T-cell (primary cell): ENCODE measurements at places on chromosomes 1 and 21.

DNA sequence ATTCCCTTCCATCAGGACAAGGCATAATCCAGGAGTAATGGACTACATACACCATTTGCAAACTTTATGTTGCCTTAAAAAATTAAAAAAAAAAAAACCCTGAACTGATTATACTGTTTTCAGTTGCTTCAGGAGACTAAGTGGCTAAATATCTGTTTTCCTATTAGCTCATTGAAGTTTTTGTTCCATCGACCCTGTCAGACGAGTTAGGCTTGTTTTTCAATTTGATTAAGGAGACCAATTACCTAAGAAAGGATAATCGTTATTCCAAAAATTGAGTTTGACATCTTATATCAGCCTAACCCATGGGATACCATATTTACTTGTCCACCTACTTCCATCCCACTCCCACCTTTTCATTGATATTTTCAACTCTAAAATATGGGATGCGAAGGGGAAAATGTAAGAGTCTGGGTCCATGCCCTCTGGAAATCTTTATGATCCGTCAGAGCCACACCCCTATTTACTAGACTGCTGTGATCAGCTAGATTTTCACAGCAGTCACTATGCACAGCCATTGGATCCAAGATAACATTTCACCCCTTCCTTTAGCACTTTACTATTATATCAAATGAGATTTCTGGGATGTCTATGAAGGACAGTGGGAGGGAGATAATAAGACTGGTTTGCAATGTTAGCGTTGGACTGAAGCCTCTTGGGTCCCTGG, 41.0 kb downstream of the IL12RB2 start:
- DNase-seq = no peak

DNA sequence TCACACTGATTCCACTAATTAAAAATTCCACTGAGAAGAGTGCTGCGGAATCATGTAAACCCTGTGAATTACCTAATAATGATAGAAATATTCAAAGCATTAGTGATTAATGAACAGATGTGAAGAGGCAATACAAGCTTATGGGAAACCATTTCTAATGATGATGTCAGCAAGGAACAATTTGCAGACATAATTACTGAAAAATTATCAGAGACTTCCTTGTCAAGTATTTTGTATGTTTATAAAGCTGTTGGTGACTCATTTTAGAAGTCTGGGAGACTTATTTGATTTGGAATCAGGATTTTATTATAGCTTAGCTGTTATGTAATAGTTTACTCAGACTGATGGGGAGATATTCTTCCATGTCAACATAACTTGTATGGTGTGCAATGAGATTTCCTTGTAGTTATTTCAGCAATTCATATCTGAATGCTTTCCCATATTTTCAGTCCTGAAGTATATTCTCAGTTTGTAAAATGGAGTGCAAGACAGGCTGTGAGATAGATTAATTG, 135.5 kb downstream of the TGFB2 start:
- no peak for DNase-seq

- DNase-seq = no peak
These were observed 787 bp downstream of the GRIK3 start for GRCh38 chr1:37033355-37034101.

GRCh38 chr1:167249702-167250101, 29.0 kb downstream of the POU2F1 start:
- no peak for DNase-seq

- DNase-seq = no peak
These were observed 9.9 kb upstream of the PAQR6 start for GRCh38 chr1:156257711-156258110.

DNA sequence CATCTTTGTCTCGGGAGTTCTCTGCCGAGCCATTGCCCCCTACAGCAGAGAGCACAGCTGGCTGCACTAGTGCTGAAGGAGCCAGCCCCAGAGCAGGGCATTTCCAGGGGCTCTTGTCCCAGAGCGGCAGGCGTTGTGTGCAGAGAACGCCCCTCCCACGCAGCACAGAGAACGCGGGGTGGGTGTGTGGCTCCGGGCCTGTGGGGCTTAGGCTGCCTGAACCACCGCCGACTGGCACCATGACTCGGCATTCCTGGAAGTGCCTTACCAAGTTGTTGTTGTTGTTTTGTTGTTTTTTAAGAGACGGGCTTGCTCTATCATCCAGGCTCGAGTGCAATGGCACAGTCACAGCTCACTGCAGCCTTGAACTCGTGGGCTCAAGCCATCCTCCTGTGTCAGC, 15.8 kb upstream of the DIP2A start:
- no peak for DNase-seq

- no peak for DNase-seq
These were observed 49.5 kb downstream of the KIAA1614 start for GRCh38 chr1:180962178-180962577.

- DNase-seq = no peak
These were observed 10.0 kb upstream of the FAAP20 start for GRCh38 chr1:2204415-2205190.

- DNase-seq = no peak
These were observed 2.5 kb downstream of the FMN2 start for GRCh38 chr1:240094041-240094722.

- DNase-seq = no peak
These were observed 37.4 kb downstream of the PCAT6 start for GRCh38 chr1:202848191-202848542.

GRCh38 chr21:22395965-22396364, 1397.8 kb downstream of the NCAM2 start:
- DNase-seq = no peak

GRCh38 chr1:201332021-201332420, 45.5 kb downstream of the TNNT2 start:
- no peak for DNase-seq

- no peak for DNase-seq
These were observed 28.0 kb downstream of the RRP1 start for GRCh38 chr21:43817157-43818086.

DNA sequence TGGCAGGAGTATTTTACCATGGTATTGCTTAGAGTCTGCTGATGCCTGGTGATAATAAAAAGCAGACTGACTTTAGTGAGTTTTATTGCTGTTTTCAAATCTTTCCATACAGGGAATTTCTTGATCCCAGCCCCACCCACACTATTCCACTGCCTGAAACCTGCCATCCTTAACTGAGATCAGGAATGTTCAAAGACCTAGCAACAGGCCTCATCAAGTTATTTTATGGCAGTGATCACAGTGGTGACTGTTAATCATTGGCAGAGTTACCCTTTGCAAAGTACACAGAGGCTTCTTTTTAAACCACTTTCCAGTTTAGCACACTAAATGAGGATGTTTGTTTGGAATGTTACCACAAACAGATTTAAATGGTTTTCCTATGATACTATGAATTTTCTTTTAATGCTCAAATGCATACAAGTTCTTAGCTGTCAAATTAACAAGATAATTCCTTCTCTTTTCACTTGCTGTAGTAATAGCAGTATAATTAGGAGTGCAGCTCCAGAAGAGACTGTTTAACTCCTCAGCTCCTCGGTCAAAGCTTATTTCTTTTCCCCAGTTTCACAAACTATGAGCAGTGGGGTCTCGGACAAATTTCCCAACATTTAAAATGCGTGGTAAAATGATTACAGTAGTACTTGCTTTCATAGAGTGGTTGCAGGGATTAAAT, 69.9 kb upstream of the USP25 start:
- DNase-seq = no peak

- DNase-seq = no peak
These were observed 72.5 kb downstream of the ANGPTL1 start for GRCh38 chr1:178798232-178798861.

GRCh38 chr1:37055631-37056030, 21.3 kb upstream of the GRIK3 start:
- no peak for DNase-seq

GRCh38 chr21:45029298-45029947, 45.0 kb upstream of the ADARB1 start:
- DNase-seq = no peak

- DNase-seq = no peak
These were observed 63.7 kb downstream of the MACF1 start for GRCh38 chr1:39268112-39268581.
